ENCODE measurements at places on chromosomes 3 and 15.

DNA sequence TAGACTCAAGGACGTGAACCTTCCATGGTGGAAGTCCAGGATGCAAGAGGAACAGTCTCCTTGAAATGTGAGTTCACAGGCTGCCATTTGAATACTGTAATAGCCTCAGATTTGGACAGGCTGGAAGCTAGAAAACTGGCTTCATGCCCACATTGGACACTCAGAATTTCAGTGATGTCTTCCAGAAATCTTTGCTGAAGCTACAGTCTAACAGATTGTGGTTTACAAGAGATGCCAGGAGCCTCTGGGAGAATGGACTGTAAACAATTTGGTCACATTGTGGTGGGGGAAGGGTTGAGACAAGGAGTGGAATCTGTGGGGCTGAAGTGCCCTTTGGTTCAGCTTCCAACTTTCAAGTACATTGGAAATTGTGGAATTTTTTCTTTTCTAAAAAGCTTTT lies 252.0 kb upstream of the PROK2 start:
- no peak for DNase-seq

GRCh38 chr3:30600572-30600971 lies 5.8 kb upstream of the TGFBR2 start:
- no peak for DNase-seq

GRCh38 chr3:56370991-56371775 lies 97.1 kb downstream of the ERC2 start:
- DNase-seq = no peak

DNA sequence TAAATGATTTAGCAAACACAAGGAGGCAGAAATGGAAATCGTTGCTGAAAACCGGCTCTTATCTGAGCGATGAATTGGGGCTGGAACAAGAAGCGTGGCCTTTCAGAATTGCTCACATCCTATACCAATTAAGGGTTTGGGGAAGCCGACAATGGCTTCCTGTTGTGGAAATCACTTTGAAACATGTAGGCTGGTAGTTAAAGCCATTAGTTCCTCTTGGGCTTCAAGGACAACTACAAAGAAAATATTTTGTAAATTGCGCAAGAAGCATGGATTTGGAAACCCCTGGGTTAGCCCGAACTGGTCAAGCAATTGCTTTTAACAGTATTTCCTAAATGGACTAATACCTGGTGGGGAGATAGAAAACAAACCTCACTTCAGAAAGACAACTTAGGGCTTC lies 182.4 kb downstream of the ADAMTS9 start:
- no peak for DNase-seq

- no peak for DNase-seq
Observed at GRCh38 chr3:179750720-179751328, 98.0 kb downstream of the USP13 start.

DNA sequence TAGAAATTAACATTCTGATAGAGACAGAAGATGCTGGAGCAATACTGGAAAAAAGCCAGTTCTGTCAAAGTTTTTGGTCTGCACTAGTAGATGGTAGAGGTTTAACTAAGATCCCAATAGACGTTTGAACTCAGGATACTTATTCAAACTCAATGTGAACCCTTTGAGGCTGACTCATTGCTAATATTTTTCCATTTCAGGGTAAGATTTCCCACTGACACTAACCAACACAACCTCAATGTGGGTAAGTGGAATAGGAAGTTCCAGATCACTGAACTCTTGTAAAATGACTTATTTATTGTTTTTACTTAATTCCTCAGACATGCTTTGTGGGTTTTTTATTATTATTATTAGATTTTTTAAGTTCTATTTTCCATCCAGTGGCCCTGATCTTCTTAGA lies 1024.8 kb downstream of the EPHA3 start:
- no peak for DNase-seq

GRCh38 chr3:170999737-171000242 lies 26.7 kb downstream of the SLC2A2 start:
- DNase-seq = no peak

GRCh38 chr3:196706327-196706726 lies 5.7 kb downstream of the CEP19 start:
- no peak for DNase-seq

DNA sequence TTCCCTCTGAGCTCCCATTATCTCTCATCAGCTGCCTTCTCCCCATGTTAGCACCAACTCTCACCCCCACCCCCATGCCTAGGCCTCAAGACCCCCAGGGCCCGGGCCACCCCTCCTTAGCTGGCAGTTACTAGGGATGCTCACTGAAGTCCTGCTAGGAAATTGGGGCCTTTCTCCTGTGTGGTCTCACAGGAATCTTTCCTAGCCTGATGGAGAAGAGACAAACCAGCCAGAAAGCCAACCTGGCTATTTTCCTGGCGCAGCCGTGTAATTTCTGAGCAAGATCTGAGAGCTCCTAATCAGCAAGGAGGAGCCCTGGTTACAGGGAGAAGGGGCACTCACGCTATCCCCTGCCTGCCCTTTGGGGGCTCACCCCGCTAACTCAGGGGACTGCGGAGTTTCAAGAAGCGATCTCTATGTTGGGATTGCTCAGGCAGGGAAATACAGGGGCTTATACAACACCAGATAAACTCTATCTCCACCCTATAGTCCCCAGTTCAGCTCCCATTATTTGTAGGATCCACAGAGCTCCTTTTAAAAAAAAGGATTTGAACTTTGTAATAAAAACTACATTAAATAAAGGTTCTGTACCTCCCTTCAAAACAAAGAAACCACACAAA lies 25.2 kb downstream of the NR2F2 start:
- no peak for DNase-seq
